ENCODE measurements at places on chromosomes 16 and 17.
A peak's percentile ranks its signal among the peaks of the same experiment; 100 is the strongest.

- no peak for DNase-seq
These were observed 57.5 kb downstream of the DNAH2 start for GRCh38 chr17:7775051-7775450.

- DNase-seq = no peak
These were observed 15.6 kb downstream of the TMEM100 start for GRCh38 chr17:55706808-55707773.

DNA sequence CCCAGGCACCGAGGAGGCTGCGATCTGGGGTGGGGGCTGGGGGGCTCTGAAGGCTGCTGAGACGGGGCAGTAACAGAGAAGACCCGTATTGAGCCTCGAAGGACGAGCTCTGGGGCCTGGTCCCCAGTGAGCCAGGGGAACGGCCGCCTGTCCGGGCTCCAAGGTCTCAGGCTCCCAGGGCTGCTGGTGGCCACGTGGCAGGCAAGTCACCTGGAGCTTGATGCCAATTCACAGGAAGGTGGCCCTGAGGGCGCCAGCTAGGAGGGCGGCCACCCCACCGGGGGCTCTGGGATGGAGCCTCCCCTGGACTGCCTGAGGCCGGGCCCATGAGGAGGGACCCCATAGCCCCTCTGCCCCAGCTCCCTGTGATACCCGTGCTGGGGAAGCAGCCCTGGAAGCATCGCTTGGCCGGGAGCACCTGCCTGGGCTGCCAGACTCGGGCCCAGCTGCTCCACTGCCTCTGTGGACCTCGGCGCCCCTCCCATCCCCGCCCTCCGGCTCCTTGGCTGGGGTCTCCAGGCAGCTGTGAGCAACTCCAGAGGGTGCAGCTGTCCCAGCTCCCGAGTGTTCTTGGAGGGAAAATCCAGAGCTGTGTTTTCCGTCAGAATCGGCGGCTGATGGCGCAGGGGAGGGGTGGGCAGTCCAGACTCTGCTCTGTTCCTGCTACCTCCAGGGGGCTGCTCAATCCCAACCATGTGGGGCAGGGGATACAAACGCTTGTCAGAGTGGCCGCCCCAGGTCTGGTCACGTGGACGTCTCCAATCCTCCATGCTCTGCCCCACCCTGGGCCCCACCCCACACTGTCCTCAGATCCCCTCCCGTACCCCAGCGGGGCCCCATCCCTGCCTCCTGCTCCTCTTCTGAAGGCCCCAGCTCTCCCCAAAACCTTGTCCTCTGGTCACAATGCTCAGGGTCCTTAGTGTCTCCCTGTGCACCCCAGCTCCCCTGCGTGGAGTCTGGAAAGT lies 67.2 kb upstream of the GNG13 start:
- DNase-seq = no peak

GRCh38 chr17:32489320-32490100 lies 2.7 kb downstream of the CDK5R1 start:
- no peak for DNase-seq

GRCh38 chr16:4454623-4455022 lies 19.8 kb downstream of the NMRAL1 start:
- no peak for DNase-seq

- no peak for DNase-seq
These were observed 52.6 kb downstream of the PLCG2 start for GRCh38 chr16:81831722-81832126.

DNA sequence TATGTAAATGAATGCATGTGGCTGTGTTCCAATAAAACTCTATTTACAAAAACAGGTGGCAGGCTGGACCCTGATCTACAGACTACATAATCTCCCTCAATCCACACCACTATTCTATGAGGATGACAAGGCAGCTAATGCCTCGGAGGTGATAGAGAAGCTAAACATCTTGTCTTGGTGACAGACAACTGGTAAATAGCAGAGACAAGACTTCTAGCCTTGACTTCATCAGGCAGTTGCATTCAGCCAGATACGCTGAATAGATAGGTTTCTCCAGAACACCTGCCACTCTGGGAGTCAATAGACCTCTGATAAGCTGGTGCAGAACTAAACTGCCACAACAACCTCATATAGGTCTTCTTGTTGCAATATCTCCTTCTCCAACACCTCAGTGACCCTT lies 3.3 kb downstream of the ATPAF2 start:
- no peak for DNase-seq

GRCh38 chr17:35368081-35368830 lies 5.2 kb downstream of the SLFN11 start:
- no peak for DNase-seq

DNA sequence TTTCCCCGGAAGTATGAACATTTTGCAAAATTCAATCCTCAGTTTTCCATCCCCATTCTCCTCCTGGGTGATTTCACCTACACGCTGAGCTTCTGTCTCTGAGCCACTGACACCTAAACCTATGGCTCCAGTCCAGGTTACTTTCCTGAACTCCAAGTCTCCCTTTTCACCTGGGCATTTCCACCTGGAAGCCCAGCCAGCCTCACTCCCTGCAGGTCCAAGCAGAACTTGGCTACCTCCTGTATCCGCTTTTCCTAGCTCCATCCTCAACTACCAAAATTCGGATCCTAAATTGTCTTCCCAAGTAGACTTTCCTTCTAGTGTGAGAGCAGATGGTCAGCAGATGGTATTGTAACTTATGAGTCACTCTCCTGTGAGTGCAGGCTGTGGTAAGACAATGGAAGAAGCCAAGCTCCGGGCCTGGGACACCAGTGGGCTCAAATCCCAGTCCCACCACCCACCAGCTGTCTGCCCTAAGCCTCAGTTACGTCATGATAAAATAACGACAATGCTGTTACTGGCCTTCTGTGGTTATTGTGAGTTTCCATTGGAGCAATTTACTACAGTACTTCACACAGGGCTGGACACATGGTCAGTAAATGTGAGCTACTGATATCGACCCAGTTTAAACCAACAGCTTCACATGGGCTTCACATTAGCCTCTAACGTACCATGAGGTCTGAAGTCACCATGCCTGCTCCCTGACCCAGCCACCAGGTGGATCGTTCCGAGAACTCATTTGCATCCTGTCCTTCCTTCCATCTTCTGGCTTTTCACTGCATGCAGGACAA lies 33.3 kb downstream of the PECAM1 start:
- no peak for DNase-seq

- no peak for DNase-seq
These were observed 34.8 kb downstream of the CBFA2T3 start for GRCh38 chr16:88941913-88942909.

GRCh38 chr17:35374766-35375344 lies 1.4 kb upstream of the SLFN11 start:
- DNase-seq = no peak

DNA sequence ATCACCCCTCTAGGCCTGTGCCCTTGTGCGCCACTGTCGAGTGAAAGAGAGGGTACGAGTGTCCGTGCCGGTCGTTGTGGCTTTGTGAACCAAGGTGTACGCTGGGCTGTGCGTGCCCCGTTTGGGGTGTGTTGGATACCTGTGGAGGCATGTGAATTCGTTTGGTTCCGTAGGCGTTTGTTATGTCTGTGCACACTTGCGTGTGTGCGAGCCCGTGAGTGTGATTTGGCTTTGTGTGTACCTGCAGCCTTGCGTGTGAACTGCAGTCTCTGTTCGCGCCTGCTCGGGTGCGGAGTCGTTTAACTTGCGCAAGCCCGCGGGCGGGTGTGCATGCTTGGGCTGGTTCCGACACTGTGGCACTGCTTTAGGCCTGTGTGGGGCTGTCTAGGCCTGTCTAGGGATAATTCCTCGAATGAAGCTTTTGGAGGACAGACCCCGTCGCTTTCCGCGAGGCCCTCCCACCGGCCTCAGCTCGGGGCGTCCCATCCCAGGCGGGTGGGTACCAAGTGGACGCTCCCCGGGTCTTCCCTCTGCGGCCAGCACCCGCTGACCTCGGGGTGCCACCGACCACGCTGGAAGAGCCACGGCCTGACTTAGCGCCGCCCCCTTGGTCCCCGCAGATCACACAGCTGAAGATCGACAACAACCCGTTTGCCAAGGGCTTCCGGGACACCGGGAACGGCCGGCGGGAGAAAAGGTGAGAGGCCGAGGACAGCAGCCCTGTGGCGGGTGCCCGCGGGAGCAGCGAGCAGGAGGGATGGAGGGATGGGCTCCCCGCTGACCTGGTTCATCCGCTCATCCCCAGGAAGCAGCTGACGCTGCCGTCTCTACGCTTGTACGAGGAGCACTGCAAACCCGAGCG lies 4.4 kb downstream of the TBX2 start:
- no peak for DNase-seq

DNA sequence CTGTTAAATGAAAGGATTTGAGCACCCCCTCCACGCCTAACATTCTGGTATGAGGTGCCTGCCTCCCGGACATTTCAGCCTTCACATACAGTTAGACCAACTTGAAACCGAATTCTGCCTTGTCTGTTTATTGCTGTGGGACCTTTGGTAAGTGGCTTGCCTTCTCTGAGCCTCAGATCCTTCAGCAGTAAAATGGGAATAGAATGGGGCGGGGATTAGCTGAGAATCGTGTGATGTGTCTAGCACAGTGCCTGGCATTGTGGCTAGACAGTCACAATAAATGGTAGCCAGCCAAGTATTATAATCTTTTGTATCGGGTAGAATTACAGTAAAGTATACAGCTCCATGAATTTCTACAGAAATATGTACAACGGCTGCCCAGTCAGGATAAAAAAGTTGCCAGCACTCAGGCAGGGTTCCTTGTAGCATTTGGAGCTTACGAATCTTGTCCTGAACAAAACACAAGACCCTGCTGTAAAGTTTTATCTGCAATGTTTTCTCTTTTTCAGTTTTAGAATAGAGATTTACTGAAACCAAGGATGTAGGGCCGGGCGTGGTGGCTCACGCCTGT lies 786 bp downstream of the TMC7 start:
- DNase-seq = no peak

- no peak for DNase-seq
These were observed 86.6 kb upstream of the DNAH9 start for GRCh38 chr17:11511696-11512095.

DNA sequence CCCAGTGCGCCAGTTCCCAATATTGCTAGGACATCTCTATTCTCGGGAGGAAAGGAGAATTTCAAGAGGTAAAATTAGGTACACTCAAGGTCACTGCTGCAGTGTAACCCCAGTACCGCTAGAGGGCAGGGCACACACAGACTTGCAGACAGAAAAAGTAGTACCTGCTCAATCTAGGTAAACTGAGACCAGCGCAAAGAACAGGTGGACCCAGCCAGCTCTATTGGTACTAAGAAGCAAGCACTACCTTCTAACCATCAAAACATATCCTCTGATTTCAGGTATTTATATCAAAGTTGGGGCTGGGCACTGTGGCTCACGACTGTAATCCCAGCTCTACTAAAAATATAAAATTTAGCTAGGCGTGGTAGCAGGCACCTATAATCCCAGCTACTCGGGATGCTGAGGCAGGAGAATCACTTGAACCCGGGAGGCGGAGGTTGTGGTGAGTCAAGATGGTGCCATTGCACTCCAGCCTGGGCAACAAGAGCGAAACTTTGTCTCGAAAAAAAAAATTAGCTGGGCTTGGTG lies 3.6 kb upstream of the WDR81 start:
- peak; percentile 35 for DNase-seq

GRCh38 chr16:13042291-13042685 lies 140.9 kb downstream of the SHISA9 start:
- DNase-seq = no peak

DNA sequence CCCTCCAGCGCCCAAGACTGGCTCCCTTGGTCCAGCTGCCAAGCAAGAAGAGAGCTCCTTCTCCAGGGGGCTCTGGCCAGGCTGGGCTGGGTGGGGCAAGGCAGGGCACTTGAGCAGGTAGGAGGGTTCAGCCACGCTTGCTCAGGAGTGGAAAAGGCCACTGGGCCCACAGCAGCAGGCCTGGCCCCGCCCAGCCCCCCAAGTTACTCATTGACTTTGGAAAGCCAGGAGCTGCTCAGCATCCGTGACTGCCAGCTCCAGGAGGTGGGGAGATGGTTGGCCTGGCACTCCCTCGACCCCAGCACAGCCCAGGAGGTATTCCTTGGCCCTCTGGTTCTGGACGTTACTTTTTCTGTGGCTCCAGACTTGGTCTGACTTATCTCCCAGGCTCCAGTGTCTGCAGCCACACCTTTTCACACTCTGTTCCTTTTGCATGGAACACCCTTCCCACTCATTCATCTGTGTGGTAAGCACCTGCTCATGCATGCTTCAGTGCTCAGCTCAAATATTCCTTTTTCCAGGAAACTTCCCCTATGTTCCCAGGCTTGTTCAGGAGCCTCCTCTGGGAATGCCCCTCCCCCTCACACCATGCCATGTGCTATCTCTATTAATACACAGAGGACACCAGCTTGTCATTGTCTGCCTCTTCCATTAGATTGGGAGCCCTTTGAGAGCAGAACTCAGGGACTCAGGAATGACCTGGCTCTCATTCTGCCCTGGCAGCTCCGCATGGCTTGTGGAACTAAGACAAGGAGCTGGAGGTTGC lies at the start of gene CDH16:
Gene CDH16, minus strand, starts transcription at position 83 of the 766 bp plus-strand sequence. CDS start 820 bp downstream, outside the sequence.
- DNase-seq = no peak

DNA sequence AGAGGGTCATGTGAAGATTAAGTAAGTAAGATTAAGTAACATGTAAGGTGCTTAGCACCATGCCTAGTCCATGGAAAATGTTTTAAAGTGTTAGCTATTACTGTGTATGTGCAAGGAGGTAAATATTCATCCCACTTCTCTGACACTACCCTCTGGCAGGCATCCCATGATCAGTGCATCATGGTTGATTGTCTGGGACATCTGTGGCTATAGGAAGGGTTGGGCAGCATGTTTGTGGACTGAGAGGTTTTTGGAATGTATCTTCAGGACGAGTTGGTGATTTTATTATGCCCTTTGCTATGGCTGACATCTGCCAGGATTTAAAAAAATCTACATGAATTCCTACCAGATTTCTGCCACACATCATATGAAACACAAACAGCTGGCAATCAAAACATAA lies 6.5 kb upstream of the TAOK1 start:
- no peak for DNase-seq

DNA sequence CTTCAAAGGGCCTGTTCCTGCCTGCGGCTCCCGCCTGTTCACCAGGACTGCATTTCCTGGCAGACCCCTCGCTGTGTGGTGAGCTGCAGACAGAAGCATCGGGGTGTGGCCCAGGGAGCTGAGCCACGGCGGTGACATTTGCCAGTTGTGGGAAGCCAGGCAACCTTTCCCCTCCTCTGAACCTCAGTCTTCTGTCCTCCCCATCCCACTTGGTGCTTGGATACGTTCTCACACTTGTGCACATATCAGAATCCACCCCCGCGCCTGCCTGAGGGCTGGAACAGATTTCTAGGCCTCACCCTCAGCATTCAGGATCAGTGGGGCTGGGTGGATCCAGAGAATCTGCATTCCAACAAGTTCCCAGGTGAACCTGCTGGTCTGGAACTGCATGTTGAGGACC lies 63.5 kb downstream of the CRISPLD2 start:
- no peak for DNase-seq

DNA sequence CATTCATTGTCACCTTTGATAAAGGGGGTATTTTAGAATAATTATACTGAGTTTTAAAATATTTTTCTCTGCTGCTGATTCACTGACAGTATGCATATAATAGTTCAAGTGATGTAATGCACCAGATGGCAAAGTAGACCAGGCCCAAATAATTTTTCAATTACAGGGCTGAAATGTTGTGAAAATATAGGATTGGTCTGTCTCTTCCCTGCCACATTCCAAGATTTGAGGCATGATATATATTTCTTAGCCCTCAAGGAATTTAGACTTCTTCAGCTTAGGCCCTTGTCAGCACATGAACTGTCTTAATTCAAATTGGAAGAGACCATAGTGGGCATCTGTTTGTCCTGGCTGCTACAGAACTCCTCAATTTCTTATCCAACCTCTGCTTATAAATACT lies 39.2 kb upstream of the SLC12A3 start:
- DNase-seq = no peak

- DNase-seq = no peak
These were observed 10.3 kb upstream of the TNS4 start for GRCh38 chr17:40511667-40512220.
